Hepatic stellate cell (primary cell): ENCODE measurements at places on chromosomes 5 and 9.
A peak's percentile ranks its signal among the peaks of the same experiment; 100 is the strongest.

- no peak for DNase-seq
These were observed 32.9 kb downstream of the NDUFS6 start for GRCh38 chr5:1834022-1834551.

GRCh38 chr9:17005056-17005823, 129.6 kb upstream of the CNTLN start:
- DNase-seq, result peak; percentile 32

GRCh38 chr9:19441730-19442129, 32.9 kb downstream of the ACER2 start:
- no peak for DNase-seq

DNA sequence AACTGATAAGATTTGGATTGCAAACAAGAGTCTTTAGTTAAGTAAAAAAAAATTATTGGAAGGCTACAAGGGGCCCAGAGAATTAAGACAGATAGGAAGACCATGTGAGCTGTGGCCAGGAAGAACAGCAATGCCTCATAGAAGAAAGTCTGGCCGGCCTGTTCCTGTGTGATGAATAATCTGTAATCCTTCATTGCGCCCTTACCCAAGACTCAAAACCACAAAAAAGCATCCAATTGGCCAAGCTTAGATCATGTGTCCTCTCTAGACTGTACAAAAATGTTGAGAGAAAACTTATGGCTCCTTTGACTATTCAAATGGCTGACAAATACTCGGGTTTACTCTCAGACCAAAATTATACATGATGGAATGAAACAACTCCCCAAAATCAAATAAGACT, 1383.5 kb downstream of the PTPRD start:
- no peak for DNase-seq
